ENCODE measurements at places on chromosomes 4 and X. TPM values are rescaled to one million over a fixed set of nuclear protein-coding genes. Genes with fewer than 3 reads are reported as not detected.

The TGIF2LX gene
- 16.1 TPM for total RNA-seq

The VSIG4 gene
- 19.9 TPM for total RNA-seq

The PAGE1 gene
- 28.5 TPM for total RNA-seq

The ARHGAP4 gene
- 41.3 TPM for total RNA-seq

The CTAG1A gene
- total RNA-seq: 18.1 TPM

The ADAD1 gene
- 97.2 TPM for total RNA-seq

The ADAM29 gene
- 19.9 TPM for total RNA-seq

- DNase-seq: no peak
Observed at GRCh38 chr4:109044431-109044830, 258.0 kb downstream of the COL25A1 start.

GRCh38 chr4:15636818-15637217 lies 18.3 kb downstream of the FBXL5 start:
- no peak for DNase-seq

DNA sequence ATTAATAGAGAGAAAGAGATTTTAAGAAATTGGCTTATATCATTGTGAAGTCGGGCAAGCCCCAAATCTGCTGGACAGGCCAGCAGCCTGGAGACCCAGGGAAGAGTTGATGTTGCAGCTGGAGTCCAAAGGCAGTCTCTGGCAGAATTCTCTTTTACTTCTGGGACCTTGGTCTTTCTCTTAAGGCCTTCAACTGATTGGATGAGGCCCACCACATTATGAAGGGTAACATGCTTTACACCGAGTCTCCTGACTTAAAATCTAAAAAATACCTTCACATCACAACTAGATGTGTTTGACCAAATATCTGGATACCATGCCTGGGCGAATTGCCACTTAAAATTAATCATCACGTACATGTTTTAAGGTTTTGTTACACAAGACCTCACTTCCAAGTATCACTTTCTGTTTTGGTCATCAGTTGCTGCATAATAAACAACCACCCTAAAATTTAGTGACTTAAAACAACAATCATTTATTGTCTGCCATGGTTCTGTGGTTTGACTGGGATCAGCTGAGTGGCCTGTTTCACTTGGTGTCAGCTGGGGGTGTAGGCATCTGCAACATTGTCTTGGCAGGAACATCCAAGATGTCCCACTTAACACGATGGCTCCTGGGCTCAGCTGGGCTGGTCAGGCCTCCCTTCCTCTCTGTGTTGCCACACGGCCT lies 3.4 kb downstream of the CD38 start:
- DNase-seq: no peak

- no peak for DNase-seq
Observed at GRCh38 chr4:172666711-172667368, 501.8 kb upstream of the GALNT7 start.

DNA sequence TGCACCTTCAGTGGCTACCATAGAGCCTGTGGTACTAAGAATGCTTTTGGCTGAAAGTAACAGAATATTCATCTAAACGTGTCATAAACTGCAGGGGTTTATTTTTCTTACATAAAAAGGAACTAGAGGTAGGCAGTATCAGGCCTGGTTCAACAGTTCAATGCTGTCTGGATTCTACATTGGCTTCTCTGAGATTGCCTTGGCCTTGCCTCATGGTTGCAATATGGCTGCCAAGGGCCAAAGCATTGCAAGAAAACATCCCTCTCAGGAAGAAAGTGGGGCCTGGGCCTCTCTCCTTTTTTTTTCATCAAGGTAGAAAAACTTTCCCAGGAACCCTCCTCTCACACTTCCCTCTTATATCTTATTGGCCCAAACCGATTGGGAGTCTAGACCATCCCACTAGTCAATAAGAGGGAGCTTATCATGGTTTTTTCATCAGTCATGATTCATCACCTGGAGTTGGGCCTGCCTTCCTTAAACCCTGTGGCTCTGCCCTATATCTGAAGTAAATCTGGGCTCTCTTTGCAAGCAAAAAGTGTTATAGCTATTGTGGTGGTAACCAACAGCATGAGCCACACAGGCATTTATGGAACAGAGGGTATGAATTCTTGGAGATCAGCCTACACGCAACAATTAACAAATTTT lies 1.8 kb upstream of the DOCK11 start:
- no peak for DNase-seq

GRCh38 chr4:103105558-103106356 lies 6.1 kb upstream of the BDH2 start:
- DNase-seq: no peak

DNA sequence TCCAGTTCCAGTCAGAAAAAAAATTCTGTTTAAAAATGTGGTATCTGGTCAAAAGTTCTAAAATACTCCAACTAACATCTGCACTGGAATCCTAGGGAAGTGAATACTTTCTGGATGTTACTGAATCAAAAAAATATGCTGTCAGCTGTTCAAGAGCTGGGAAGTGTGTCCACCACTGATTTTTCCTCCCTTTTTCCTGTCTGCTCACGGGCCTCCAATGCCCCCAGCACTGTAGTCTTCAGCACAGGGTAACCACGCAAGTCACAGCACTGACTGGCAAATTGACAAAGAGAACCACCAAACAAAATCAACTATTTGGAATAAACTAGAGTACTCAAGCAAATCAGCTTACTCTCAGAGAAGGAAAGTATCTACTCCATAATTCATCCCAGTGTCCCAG lies 9.9 kb downstream of the VEGFC start:
- DNase-seq: no peak

- no peak for DNase-seq
Observed at GRCh38 chrX:34873500-34874225, 68.9 kb upstream of the FAM47B start.

DNA sequence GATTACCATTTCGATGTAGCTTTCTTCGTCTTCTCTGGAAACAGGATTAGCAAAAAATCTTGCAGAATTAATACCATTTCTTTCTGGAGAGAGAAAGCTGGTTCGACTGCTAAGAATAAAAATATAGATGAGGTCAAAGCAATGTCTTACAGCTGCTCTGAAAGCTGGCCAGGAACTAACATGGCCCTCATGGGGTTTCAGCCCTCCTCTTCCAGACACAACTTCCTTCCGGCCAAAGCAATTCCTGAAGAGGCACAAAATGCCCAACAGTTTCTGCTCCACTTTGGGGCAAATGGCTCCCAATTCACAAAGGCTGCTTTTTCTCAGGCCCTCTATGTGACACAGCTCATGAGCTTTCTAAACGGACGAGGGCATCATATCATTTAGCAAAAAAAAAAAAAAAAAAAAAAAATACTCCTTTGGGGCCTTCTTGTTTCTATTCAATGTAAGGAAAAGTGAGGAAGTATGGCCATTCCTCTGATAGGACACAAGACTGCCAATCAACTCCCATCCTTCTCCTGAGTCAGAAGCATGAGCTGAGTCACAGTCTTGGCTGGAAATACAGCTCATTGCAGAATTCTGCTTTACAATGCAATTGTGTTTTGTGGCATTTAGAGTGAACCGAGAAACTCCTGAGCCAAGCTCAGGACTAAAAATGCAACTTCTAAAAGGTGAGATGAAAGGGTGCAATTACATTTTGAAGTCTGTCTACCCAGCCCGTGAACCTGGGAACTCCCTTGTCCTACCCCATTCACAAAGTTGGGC lies 42.7 kb upstream of the CTAG2 start:
- DNase-seq: no peak

DNA sequence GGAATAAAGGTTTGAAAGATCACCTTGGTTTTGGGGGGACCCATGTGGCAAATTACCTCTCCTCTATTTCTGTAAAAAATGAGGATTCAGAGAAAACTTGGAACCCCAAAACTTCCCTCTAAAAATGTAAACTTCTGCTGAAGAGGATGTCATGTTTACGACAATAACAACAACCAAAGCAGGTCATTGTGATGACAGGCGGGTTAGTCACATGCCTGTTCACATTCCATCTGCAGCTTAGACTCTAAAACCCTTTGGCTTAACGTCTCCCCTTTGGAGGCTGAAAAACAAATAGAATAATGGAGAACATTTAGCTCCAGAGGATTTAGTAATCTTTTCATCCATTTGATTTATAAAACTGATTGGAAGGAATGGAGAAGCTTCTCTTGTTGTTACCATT lies 75.0 kb upstream of the FAM9C start:
- DNase-seq: no peak

DNA sequence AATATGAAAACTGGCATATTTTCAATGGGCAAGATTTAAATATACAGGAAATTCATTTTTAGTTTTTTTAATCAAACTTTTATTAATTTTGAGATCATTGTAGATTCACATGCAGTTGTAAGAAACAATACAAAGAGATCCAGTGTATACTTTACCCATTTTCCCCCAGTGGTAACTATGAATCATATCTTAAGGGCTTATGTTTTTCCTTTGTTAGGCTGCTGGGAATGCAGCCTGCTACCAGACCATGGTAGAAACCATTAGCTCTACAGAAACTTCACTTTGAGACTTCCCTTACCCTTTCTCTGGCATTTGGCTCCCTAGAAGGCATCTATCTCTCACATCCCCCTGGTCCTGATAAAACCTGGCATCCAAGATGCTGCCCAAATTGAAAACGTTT lies 147.6 kb upstream of the EOLA2 start:
- no peak for DNase-seq

DNA sequence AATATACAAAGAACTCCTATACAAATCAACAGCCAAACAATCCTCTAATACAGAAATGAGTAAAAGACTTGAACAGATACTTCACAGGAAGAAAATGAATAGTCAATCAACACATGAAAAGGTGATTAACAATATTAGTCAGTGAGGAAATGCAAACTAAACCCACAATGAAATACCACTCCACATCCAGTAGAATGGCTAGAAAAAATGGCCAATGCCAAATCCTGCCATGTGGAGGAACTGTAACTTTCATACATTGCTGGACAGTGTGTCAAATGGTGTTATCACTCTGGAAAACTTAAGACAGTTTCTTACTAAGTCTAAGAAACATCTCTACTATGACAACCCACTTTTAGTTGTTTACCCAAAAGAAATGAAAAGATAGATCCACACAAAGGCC lies 59.5 kb downstream of the NSG1 start:
- no peak for DNase-seq

DNA sequence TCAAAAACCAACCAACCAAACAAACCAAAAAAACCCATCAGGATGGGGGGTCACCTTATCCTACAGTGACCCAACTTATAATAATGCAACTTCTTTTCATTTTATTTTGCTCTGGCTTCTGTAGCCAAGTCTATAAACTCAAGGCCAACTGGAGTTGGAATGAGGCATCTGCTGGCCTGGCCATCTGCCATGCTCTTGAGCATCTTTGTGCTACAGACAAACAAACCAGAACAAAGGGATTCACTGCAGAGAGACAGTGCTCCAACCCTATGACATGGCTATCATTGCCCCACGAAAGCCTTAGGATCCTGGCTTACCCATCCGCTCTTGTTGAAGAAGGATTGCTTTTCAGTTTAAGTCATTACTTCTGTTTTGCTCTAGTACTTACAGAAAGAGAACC lies 49.2 kb upstream of the SCRG1 start:
- peak; percentile 80 for DNase-seq

DNA sequence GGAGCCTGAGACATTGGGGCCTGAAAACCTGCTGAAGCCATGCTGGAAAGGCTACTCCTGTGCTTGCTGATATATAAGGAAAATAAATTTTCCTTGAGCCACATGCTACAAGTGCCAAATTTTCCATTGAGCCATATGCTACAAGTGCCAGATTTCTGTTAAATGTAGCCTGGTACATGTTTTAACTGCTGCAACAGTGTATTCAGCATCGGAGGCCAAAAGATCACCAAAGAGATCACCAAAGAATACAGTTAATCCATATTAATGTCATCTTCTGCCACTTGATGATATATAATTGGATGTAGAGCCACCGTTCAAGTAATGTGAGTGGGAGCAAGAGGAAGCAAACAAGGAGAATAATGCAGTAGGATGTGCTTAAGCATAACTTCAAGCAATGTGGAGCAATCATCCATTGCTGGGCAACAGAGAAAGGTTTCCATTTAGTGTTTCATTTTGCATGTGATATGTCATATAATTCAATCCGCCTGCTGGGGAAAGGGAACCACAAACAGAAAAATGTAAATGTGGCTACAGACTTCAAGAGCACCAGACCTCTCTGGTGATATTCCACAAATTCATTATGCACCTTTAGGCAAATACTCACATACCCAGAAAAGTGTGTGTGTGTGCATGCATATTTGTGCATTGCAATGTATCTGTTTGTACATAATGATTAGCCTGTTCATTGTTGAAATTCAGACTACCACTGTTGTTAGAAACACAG lies 295.9 kb downstream of the KCNIP4 start:
- DNase-seq: no peak

DNA sequence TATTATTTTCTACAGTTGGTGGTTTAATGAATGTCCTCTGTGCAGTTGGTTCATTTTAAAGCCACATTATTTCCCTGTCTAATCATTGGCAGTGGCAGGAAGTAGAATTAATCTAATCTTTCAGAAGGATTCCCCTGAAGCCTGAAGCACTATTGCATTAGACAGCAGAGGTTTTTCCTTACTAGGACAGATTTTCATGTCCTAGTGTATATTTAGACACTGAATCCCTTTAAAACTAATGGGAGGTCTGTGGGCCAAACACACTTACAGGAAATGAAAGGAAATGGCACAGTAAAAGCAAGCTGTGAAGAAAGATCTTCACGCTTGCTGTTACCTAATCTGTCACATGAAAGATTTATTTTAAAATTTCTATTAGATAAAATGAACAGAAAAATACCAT lies 165.2 kb downstream of the SLC39A8 start:
- no peak for DNase-seq

GRCh38 chr4:93788712-93789111 lies 39.8 kb upstream of the ATOH1 start:
- DNase-seq: no peak

DNA sequence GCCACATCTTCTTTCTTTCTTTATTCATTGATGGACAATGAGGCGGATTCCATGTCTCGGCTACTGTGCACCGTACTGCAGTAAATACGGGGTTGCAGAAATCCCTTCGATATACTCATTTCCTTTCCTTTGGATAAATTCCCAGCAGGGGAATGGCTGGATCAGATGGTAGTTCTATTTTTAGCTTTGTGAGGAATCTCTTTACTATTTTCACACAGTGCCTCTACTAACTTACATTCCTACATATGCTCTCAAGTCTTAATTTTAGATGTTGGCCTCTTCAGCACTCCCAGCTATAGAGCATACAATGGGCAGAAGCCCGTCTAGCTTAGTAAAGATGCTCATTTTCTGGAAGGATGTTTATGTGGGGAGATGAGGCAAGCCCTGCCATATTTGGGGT lies 317.4 kb downstream of the ASMT start:
- no peak for DNase-seq

Measured in testis (tissue), 5 donors.